ENCODE measurements at places on chromosomes 1 and 21. TPM values are rescaled to one million over a fixed set of nuclear protein-coding genes. Genes with fewer than 3 reads are reported as not detected.

GRCh38 chr21:35470522-35470921 lies 421.4 kb upstream of the RUNX1 start:
- no peak for DNase-seq

Gene MROH9
- total RNA-seq: not detected

DNA sequence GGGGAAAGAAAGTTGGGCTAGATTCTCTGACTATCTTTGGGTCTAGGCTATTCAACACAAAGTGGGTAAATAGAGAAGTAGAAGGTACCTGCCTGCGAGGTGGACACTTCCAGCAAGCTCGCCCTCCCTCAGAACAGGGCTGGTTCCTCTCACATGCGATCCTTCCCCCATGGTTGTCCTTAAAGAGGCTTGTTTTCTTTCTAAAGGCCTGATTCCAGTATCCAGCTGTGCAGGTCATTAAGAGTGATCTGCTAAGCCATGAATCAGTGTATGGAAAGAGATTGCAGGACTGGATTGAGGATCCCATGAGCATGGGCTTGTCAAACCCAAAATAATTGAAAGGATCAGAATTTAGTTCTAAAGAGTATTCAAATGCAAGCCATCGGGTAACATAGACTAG lies 189.0 kb downstream of the URB2 start:
- DNase-seq: no peak

DNA sequence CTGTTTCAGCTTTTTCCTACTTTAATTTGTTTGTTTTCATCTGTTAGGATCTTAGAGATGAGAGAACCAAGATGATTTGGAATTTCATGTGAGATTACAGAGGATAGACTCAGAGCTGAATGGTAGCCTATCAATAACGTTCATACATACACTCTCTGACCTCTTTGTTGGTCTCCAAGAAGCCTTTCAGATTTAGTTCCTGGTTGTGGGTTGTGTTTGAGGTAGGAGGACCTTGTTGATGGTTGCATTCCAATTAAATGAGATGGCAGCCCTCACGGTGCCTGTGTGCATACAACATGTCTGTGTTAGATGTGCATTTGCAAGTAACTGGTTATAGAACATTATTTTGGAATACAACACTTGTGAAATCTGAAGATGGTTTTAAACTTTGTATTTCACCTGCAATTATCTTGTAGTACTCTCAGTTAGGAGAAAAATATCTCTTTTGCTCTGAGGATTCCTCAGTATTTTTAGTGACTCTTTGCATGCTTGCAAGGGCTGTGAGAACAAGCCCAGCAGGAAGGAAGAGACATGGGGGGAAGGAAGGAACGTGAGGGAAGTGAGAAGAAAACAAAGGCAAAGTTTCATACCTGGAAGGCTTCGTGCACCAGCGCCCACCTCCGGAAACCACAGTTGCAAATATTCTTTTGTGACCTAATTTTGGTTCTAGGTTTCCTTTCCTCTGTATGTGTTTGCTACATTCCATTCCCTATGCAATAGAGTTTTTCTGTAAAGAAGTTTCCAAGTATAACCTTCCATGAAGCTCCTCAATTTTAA lies 291.8 kb downstream of the DISC1 start:
- no peak for DNase-seq

DNA sequence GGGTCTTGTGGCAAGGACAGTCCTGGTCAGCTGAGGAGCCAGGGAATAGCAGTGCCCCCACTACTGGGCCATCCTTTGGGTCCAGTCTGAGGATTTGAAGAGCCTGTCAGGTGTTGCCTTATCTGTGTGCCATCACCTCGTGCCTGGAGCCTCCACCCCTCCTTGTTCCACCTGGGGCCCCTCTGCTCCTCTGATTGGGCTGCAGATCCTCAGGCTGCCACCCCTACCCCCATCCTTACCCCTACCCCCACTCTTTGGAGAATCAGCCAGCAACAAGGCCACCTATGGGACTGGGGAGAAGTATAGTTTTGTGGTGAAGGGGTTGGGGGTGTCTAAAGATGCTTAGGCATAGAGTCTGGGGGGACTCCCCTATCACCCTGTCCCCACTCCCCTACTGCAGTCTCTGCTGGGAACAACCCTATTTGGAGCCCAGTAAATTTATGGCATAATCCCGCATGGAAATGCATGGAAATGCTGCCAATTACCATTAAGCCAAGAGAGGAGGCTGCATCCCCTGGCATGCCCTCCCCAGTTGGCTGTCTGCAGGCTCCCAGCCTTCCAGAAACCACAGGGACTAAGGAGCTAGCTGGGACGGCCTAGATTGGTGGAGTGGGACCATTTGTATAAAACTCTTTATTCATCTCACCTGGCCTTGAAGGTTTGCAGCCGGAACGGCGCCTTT lies 142.7 kb upstream of the CSF3R start:
- DNase-seq: no peak

DNA sequence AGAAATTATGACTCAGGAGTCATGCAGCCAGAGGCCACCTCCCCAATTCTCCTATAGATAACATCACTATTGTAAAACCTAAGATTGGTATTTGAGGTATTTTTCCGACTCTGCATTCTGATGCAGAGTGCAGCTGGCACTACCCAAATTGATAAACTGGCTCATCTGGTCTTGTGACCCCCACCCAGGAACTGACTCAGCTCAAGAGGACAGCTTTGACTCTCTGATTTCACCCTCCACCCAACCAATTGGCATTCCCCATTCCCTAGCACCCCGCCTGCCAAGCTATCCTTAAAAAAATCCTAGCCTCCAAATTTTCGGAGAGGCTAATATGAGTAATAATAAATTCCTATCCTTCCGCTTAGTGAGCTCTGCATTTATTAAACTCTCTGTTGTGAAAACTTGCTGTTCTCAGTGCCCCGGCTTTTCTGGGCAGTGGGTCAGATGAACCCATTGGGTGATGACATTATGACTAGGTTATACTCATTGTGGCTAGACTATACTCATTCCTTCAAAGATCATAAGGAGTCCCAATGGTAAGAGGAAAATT lies 39.4 kb upstream of the EPS15 start:
- no peak for DNase-seq

Gene MYOG
- total RNA-seq: not detected

Gene ANKRD45
- total RNA-seq: 1.1 TPM

DNA sequence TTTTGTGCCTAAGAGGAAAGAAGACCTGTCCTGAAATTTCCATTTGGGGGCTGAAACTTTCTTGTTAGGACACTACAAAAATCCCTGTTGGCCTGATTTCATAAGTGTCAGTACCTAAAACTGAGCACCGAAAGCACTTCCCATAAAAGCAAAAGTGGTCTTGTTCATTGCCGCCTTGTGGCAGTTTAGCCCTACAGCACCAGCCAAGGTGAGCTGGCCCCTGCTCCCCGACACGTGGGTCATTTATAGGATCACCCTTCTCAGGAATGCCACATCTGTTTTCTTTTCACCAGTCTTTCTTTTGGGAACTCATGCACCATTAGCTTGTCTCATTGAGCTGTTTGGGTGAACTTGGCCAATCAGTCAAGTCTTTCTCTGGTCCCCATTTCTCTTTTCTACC lies 155.8 kb upstream of the KAZN start:
- DNase-seq: no peak

Gene C1orf226
- total RNA-seq: 14.4 TPM

- DNase-seq: no peak
Observed at GRCh38 chr21:32360401-32360975, 32.3 kb downstream of the URB1 start.

- peak; percentile 96 for DNase-seq
Observed at GRCh38 chr1:116485071-116485735, 85.6 kb downstream of the CD58 start.

- no peak for DNase-seq
Observed at GRCh38 chr1:235945775-235946570, 79.3 kb upstream of the LYST start.

Gene SLC9A1
- 10.9 TPM for total RNA-seq

DNA sequence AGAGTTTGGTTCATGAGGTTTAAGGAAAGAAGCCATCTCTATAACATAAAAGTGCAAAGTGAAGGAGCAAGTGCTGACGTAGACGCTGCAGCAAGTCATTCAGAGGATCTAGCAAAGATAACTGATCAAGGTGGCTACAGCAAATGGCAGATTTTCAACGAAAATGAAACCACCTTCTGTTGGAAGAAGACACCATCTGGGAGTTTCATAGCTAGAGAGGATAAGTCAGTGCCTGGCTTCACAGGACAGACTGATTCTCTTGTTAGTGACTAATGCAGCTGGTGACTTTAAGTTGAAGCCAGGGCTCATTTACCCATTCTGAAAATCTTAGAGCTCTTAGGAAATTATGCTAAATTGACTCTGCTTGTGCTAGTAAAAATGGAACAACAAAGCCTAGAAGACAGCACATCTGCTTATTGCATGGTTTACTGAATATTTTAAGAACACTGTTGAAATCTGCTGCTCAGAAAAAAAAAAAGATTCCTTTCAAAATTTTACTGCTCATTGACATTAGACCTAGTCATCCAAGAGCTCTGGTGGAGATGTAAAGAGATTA lies 10.5 kb downstream of the MAEL start:
- no peak for DNase-seq

Gene S100A11
- total RNA-seq: 516 TPM

DNA sequence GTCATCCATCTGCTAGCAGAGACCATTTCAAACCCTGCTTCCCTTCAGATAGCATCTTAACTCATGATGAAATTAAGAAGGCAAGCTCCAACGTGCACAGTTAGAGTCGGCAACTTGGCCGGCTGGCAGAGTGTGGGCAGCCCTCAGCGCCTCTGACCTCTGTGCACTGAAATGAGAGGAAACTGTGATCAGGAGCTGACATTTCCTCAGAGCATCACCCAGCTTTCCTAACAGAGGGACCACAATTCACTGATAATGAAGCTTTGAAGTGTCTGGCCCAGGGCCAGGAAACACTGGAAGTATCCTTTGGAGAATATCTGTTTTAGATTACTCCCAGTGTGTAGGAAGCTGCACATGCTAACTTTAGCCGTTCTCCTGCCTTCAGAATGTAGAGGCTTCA lies 145.0 kb upstream of the ZC3H11B start:
- DNase-seq: no peak

All from lower leg skin (tissue), 4 donors.